ENCODE measurements at places on chromosomes 2 and 18. TPM values are rescaled to one million over a fixed set of nuclear protein-coding genes. Genes with fewer than 3 reads are reported as not detected.

Gene MYO7B
- not detected for total RNA-seq

Gene TXNDC2
- total RNA-seq = not detected

Gene TDRD15
- not detected for total RNA-seq

Gene ACKR3
- 14.7 TPM for total RNA-seq

Gene GPAT2
- total RNA-seq = 1.5 TPM

Gene ZNF407
- 11.3 TPM for total RNA-seq

Gene LINC00305
- total RNA-seq = not detected

Gene KIF5C
- total RNA-seq = not detected

Gene ELP2
- total RNA-seq = 70.4 TPM

Gene UPP2
- total RNA-seq = not detected

Gene AP1S3
- total RNA-seq = 51.8 TPM

Gene ZNF396
- total RNA-seq = 0.72 TPM

Gene EPAS1
- total RNA-seq = 94.7 TPM

Gene PSMD1
- 68.7 TPM for total RNA-seq

Gene KRCC1
- 14.3 TPM for total RNA-seq

Gene MARCHF7
- total RNA-seq = 103 TPM

Gene EPB41L5
- total RNA-seq = 30.8 TPM

Gene LYPD6B
- total RNA-seq = 4.6 TPM

Gene SALL3
- total RNA-seq = not detected

Gene COBLL1
- total RNA-seq = 6.7 TPM

Gene NEU2
- total RNA-seq = not detected

Gene NEB
- 0.21 TPM for total RNA-seq

Gene CXCR4
- total RNA-seq = not detected

Gene CAVIN2
- total RNA-seq = 1.7 TPM

Gene ACVR1C
- 0.72 TPM for total RNA-seq

Measured in tracheal epithelial cell (primary cell).